ENCODE measurements at places on chromosomes 12 and 14.

GRCh38 chr14:101808894-101809670 is 47.6 kb downstream of the PPP2R5C start:
- DNase-seq, result no peak

GRCh38 chr12:25972783-25973182 is 14.3 kb downstream of the RASSF8 start:
- no peak for DNase-seq

- no peak for DNase-seq
These were observed 52.7 kb upstream of the ZDHHC17 start for GRCh38 chr12:76711241-76711640.

DNA sequence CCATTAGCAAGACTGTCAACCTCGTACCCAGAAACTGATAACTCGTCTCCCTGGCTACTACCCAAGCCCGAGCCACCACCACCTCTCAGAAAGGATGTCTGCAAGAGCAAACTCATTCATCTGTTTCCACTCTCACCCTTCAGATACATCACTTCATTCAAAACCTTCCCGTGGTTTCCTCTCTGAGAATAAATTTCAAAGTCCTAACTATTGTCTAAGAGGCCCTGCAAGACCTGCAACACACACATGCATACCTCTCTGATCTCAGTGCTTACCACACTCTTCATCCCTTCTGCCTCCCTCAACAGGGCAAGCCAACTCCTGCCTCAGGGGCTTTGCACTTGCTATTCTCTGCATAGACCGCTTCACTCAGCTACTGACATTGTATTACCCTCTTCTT is 40.6 kb downstream of the PPP1R13B start:
- no peak for DNase-seq

DNA sequence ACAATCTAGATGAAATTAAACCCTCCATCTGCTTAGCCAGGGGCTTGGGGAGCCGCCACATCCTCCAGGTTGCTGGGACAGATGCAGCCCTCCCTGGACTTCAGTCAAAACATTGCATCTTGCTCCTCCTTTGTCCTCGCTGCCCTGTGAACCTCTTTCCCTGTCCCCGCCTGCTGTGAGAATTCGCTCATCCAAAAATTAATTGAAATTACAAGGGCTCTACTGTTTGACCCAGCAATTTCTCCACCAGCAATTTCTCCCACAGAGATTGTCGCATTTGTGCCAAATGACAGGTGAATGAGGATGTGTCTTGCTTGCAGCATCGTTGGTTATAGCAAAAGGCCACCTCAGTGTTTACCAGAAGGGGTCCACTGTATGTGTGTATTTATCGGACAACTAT is 5.0 kb upstream of the POP5 start:
- DNase-seq, result no peak

GRCh38 chr14:101825797-101826196 is 64.3 kb downstream of the PPP2R5C start:
- no peak for DNase-seq

- DNase-seq, result no peak
These were observed 34.1 kb downstream of the AP5M1 start for GRCh38 chr14:57302883-57303282.

GRCh38 chr12:39402922-39403321 is 40.0 kb downstream of the KIF21A start:
- DNase-seq, result no peak

DNA sequence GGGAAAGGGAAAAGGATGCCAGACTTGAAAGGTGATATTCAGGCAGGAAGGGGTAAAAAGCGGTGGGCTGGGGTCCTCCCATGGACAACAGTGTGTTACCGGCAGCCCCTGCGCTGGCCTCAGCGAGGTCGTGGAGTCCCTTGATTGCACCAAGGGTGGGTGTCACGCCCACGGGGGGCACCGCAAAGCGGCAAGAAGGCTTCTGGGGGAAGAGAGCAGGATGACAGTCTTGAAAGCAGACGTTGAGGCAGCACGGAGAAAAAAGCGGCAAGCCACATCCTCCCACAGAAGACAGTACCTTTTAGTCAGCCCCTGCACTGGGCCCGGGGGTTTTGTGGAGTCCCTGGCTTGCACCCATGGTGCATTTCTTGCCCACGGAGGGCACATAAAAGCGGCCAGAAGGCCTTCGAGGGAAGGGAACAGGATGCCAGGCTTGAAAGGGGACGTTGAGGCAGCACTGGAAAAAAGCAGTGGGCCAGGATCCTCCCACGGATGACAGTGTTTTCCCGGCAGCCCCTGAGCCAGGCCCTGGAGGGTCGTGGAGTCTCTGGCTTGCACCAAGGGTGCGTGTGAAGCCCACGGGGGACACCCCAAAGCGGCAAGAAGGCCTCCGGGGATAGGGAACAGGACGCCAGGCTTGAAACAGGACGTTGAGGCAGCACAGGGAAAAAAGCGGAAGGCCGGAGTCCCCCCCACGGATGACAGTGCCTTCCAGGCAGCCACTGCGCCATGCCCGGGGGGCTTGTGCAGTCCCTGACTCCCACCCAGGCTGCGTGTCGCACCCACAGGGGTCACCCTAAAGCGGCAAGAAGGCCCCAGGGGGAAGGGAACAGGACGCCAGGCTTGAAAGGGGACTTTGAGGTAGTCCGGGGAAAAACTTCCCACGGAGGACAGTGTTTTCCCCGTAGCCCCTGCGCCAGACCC is 162.2 kb upstream of the ALG10B start:
- DNase-seq, result no peak

GRCh38 chr12:103771466-103771865 is 69.6 kb downstream of the NT5DC3 start:
- no peak for DNase-seq

GRCh38 chr14:89927186-89927865 is 27.2 kb downstream of the EFCAB11 start:
- no peak for DNase-seq

DNA sequence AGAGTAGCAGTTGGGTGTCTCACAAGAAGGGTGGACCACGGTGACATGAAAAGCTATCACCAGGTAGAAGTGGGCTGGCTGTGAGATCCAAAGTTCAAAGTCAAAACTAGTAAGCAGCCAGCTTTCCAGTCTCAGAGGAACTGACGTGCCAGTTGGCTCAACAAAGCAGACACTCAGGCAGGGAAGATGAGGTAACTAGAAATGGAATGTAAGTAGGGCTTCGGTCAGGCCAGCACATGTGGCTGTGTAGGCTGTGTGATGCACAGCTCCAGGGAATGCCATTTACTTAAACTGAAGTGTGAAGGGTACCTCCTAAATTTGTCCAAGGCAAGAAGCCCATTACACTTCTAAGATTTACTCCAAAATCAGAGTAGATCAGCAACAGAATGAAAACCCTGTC is 43.6 kb downstream of the PTPRR start:
- no peak for DNase-seq

DNA sequence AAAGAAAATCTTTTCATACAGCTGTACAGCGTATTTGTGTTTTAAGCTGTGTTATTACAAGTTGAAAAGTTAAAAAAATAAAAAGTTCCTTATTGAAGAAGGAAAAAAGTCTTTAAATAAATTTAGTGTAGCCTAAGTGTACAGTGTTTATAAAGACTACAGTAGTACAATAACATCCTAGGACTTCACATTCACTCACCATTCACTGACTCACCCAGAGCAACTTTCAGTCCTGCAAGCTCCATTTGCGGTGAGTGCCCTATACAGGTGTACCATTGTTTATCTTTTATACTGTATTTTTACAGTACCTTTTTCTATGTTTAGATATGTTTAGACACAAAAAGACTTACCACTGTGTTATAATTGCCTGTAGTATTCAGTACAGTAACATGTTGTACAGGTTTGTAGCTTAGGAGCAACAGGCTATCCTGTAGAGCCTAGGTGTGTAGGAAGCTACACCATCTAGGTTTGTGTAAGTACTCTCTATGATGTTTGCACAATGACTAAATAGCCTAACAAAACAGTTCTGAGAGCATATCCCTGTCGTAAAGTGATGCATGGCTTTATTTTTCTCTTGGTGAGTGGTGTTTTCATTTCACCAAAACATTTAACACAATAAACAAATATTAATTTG is 275.2 kb downstream of the DACT1 start:
- no peak for DNase-seq

DNA sequence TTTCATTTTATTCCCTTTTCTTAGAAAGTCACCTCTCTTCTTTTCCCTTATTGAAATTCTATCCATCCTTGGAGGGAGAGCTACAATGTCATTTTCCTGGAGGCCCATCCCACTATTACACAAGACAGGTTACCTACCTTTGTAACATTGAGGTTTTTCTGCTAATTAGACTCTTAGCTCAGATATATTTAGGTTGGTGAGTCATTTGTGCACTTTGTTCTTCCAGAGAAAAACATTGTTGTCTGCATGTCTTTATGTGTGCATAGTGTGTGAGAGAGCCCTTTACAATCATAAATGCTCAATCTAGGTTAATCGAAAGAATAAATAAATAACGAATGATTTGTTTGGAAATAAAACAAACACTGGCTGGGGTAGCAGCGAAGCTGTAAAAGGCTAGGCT is 191.8 kb downstream of the DACT1 start:
- DNase-seq, result no peak

GRCh38 chr14:101006008-101006407 is 102.5 kb upstream of the RTL1 start:
- no peak for DNase-seq

DNA sequence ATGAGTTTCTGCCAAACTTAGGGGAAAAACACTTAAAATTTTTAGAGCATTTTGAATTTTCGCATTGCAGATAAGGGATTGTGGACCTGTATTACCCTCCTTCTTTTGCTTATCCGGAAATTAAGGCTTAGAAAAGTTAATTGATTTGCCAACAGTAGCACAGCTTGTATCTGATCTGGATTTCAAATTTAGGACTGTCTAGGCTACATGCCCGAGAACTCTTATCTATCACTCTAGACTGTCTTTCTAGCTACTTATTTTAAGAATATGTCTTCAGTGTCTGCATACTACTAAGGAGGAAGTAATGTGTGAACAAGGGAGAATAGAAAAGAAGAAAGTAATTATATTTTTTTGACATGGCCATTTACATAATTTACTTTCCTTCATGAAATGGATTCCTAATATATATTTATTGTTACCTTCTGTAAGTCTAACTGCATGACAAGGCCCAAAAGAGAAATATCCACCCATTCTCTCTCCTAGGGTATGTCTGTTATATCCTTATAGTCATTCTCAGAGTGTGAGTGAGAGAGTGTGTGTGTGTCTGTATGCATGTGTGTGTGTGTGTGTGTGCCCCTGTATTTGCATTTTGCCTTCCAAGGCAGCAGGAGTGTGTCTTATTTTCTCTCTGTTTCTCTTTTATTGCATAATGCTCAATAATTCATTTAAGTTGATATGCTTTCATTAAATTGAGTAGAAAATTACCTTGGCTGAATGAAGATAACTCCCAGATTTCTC is 132.1 kb downstream of the SLC5A8 start:
- no peak for DNase-seq

GRCh38 chr12:56518570-56518969 is 3.0 kb upstream of the RBMS2 start:
- DNase-seq, result no peak

DNA sequence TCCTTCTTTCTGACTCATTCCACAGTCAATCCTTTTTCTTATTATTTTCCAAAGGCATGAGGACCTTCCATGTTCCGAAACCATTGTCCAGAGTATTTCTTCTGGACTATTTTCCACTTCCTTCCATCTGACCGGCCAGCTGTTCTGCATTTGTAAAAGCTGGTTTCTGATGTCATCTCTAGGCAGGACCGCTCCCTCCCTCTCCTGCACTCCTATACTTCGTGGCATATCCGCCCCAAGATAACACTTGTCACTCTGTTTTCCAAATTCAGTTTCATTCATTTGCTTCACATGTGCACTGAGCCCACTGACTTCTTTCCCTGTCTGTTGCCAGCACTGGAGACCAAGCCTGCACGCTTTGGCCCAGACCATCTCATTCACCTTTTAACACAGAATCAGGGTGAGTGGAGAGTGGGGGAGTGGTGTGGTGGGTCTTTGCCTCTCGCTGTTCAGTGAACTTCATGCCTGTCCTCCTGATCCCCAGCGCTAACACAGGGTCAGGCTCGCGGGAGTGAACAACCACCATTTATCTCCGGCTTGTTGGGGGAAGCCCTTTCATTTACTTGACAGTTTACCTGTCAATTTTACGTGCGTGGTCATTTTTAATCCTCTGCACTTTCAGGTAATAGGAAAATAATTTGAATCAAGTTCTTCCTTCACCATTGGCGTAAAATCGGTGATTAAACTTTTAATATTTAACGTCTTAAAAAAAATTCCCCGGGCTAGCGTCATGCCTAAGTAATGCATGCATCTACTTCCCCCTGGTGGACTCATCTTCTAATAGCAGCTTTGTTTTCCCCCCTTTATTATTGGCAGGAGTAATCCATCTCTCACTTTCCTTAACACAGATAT is 52.5 kb downstream of the C12orf75 start:
- no peak for DNase-seq

DNA sequence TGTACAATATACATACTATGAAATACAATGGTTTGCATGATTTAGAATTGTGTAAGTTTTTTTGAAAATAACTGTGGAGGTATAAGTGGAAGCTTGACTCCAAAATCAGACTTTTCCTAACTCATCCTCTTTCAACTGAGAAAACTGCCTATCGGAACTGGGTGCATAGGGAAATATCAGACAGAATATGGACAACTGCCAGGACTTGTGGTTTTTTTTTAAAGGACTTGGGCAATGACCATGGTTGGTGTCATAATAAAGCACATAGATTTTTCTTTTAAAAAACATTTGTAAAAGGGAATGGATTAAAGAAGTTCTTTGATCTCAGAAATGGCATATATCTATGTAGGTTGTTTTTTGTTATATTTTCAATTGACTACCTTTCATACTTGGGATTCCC is 53.3 kb upstream of the LRRK2 start:
- DNase-seq, result no peak

- DNase-seq, result no peak
These were observed 38.5 kb upstream of the KCNK13 start for GRCh38 chr14:90023176-90023896.

DNA sequence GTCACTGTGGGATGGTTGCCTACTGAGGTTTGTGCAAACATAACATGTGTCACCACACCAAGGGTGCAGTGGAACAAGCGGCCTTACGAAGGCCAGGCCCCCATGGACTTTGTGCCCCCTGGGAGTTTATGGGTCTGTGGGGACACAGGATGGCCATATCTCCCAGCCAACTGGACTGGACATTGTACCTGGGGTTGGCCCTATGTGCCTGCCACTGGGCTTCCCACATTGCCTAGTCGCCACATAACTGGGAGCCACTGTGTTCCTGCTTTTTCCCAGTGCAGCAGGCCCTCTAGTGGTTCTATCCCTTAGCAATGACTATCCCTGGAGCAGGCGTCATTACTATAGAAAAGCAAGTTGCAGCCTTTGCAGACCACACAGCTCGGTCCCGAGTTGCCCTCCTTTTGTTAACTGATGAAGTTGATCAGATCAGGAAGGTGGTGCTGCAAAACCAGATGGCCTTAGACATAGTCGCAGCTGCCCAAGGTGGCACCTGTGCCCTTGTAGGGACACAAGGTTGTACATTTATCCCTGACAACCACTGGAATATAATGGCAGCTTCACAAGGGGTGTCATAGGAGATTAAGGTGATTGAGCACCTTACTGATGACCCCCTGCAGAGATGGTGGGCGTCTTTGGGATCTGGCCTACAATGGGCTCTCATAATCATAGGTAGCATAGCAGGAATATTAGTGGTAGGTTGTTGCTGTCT is 15.2 kb upstream of the RNASE12 start:
- no peak for DNase-seq

GRCh38 chr12:131058700-131059099 is 105.0 kb downstream of the ADGRD1 start:
- no peak for DNase-seq
